B cell (primary cell): ENCODE measurements at places on chromosomes 4 and X. TPM values are rescaled to one million over a fixed set of nuclear protein-coding genes. Genes with fewer than 3 reads are reported as not detected.

Gene SPON2
- 5.1 and 7.9 TPM in 2 replicates for polyA plus RNA-seq

Gene PCDH19
- not detected in 2 replicates for polyA plus RNA-seq

Gene PDGFC
- polyA plus RNA-seq: not detected in 2 replicates

Gene CCDC120
- polyA plus RNA-seq: 5.7 and 7.6 TPM in 2 replicates

Gene CD38
- polyA plus RNA-seq: 12.9 and 22.2 TPM in 2 replicates

Gene CHRDL1
- not detected in 2 replicates for polyA plus RNA-seq

Gene CLGN
- polyA plus RNA-seq: 0.09 TPM in 1 of 2 replicates, not detected in the other

Gene TMPRSS11F
- polyA plus RNA-seq: not detected in 2 replicates

Gene CDS1
- polyA plus RNA-seq: 0.03 and 0.04 TPM in 2 replicates

Gene CITED1
- polyA plus RNA-seq: not detected in 2 replicates

Gene UPF3B
- 3.6 and 7.2 TPM in 2 replicates for polyA plus RNA-seq

Gene NDNF
- not detected in 2 replicates for polyA plus RNA-seq

Gene TMEM144
- 0.06 and 0.07 TPM in 2 replicates for polyA plus RNA-seq

Gene OPRPN
- polyA plus RNA-seq: not detected in 2 replicates

Gene LDOC1
- 3.8 and 7.9 TPM in 2 replicates for polyA plus RNA-seq

Gene SLITRK4
- polyA plus RNA-seq: 0.01 TPM in 1 of 2 replicates, not detected in the other

Gene PPP4R3C
- polyA plus RNA-seq: not detected in 2 replicates

Gene DCAF4L1
- 0.31 and 0.36 TPM in 2 replicates for polyA plus RNA-seq

Gene GAB1
- 4.7 and 6.2 TPM in 2 replicates for polyA plus RNA-seq

Gene F8
- 0.69 and 0.86 TPM in 2 replicates for polyA plus RNA-seq

Gene TCEAL9
- polyA plus RNA-seq: 0.25 and 0.34 TPM in 2 replicates

Gene ZAR1
- not detected in 2 replicates for polyA plus RNA-seq

Gene EDNRA
- polyA plus RNA-seq: not detected in 2 replicates

Gene GALNT7
- polyA plus RNA-seq: 5.8 and 8.8 TPM in 2 replicates

Gene SH2D1A
- 0.04 and 0.25 TPM in 2 replicates for polyA plus RNA-seq

Gene RXFP1
- not detected in 2 replicates for polyA plus RNA-seq

Gene FAAH2
- polyA plus RNA-seq: 0.37 and 0.85 TPM in 2 replicates

Gene RAB9B
- polyA plus RNA-seq: 0.23 and 0.43 TPM in 2 replicates

Gene IL9R
- 6.6 and 12.7 TPM in 2 replicates for polyA plus RNA-seq

Gene DGKQ
- 21.7 and 22.6 TPM in 2 replicates for polyA plus RNA-seq

Gene PFKFB1
- 0.32 and 0.37 TPM in 2 replicates for polyA plus RNA-seq

Gene TRIML2
- not detected in 2 replicates for polyA plus RNA-seq

Gene MAGEA12
- polyA plus RNA-seq: not detected in 2 replicates

Gene SMIM10
- 0.36 and 0.52 TPM in 2 replicates for polyA plus RNA-seq
